Endothelial cell (in vitro differentiated cells): ENCODE measurements at places on chromosomes 1 and 21. TPM values are rescaled to one million over a fixed set of nuclear protein-coding genes. Genes with fewer than 3 reads are reported as not detected.
A peak's percentile ranks its signal among the peaks of the same experiment; 100 is the strongest.

The S100B gene
- total RNA-seq = 0.54 TPM

The PPIE gene
- total RNA-seq = 38.1 TPM

The FCRL1 gene
- total RNA-seq = not detected

The PWP2 gene
- 11.0 TPM for total RNA-seq

- DNase-seq = no peak
Observed at GRCh38 chr1:71919811-71920509, 362.4 kb downstream of the NEGR1 start.

- peak; percentile 47 for DNase-seq
Observed at GRCh38 chr1:245549996-245550719, 395.4 kb downstream of the KIF26B start.

GRCh38 chr21:27505516-27505915 is 538.6 kb upstream of the ADAMTS5 start:
- no peak for DNase-seq

GRCh38 chr21:44927587-44928461 is 7.1 kb upstream of the ITGB2 start:
- no peak for DNase-seq

DNA sequence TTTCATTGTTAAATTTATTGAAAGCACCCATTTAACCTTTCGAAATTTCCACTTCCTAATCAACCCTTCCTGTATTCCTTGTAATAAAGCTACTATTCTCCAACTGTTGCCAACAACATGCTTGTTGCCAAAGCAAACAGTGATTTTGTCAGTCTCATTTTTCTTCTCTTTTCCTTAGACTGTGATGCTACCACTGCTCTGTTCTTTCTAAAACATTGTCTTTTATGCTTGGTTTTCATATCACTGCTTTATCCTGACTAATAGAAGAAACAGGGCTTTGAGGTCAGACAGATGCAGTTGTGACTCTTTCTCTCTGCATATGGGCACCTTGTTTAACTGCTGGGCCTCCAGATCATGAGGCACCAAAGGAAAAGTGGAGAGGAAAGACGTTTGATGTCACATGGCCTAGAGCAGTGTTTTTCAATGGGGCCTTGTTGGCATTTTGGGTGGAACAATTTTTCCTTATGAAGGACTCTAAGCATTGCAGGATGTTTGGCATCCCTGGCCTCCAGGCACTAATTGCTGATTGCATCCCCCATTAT is 56.1 kb downstream of the HMCN1 start:
- no peak for DNase-seq

- no peak for DNase-seq
Observed at GRCh38 chr1:67886076-67886475, 52.8 kb upstream of the GNG12 start.

DNA sequence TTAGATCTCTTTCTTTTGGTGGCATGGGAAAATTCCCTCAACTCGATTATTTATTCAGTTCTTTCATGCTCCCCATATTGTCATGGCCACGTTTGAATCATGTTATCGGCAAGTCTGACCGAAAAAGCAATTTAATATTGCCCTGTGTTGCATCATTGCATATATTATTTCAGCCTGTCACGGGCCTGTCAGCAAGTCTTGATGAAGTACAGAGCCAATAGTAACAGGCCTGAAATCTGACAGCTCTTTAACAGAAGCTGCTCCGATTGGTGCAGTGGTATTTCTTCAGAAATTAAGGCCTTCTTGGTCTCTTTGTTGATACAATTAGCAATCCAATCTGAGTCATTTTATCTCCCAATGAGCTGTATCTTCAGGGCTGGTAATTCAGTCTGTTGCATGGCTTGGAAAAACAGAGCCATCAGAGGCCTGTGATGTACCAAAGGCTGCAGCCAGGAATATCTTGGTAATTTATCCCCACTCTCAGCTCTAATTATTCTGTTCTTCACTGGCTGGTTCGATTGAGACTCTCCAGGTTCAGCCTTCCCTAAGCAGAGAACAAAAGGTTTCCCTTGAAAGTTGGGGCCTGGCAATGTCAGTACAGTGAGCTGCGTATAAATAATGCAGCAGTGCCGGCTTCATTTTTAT is 149.5 kb downstream of the FGGY start:
- DNase-seq = no peak

DNA sequence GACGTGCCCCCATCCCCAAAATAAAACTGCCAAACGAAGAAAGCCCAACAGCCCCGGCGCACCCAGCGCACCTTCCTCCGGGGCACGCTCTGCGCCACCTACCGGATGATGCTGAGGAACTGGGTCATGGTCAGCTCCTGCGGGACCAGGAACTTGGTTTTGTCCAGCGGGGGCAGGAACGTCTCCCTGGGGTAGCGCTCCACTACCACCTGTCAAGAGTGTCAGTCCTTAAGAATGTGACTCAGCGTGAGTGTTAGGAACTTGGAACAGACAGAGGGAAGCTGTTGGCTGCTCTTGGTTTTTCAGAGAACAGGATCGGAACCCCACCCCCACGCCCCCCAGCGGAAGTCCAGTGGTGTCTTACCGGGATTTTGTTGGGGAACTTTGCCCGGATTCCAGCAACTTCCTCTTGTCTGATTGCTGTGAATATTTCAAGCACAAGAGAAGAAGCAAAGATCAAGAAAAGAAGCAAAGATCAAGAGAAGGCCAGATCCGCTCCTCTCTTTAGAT is 431 bp downstream of the MAP1LC3C start:
- DNase-seq = peak; percentile 76
